NCI-H2171 (cell line): ENCODE measurements at places on chromosomes 12 and 14.

DNA sequence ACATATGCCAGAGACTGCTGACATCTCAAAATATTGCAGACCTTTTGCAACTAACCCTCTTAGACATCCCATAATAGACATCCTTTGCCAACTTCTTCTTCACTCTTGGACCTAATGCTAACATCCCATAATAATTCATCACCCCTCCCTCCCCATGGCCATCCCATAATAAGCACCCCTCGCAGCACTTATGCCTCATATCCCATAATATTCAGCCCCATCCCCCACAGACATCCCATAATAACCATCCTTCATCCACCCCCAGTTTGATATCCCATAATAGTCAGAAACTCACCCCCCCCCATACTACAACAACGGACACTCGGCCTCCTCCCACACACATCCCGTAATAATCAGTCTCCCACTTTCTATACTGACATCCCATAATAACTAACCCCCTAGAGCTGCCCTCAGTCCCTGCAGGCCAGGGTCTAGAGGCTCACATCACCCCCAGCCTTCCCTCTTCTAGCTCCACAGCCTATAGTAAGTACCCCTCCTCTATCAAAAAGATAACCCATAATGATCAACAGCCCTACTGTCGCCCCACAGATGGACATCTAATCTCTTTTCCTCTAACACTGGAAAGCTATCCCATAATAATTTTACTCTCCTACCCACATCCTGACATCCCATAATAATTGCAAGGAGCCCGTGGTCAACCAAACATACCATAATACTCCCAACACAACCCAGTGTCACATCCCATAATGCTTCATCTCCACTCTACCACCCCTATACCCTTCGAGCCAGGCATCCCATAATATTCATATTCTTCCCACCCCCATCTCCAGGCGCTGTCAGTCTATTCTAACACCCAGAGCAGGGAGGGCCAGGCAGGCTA is 792 bp upstream of the CHD4 start:
- DNase-seq: peak; percentile 84

- no peak for DNase-seq
Observed at GRCh38 chr12:104292872-104293794, 10.4 kb upstream of the EID3 start.

- no peak for DNase-seq
Observed at GRCh38 chr14:69481815-69482568, 2.5 kb upstream of the PLEKHD1 start.

DNA sequence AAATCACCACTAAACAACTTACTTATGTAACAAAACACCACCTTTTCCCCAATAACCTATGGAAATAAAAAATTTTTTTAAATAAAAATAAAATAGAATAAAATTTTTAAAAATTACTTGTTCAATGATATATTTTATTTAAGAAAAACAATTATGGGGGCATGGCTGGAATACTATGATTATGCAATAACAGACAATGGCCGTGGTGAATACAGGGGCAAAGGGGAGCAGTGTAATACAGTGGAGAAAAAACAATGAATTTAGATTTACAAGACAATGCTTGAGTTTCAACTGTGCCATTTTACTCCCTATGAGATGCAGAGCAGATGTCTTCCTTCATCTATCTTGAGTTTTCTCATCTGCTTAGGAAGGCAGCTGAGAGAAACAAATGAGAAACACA is 72.9 kb downstream of the BLTP3B start:
- no peak for DNase-seq

GRCh38 chr12:91562476-91562875 is 379.9 kb upstream of the DCN start:
- no peak for DNase-seq

GRCh38 chr12:48489012-48489411 is 6.7 kb downstream of the C12orf54 start:
- no peak for DNase-seq

GRCh38 chr12:88267630-88268029 is 125.5 kb downstream of the TMTC3 start:
- no peak for DNase-seq

DNA sequence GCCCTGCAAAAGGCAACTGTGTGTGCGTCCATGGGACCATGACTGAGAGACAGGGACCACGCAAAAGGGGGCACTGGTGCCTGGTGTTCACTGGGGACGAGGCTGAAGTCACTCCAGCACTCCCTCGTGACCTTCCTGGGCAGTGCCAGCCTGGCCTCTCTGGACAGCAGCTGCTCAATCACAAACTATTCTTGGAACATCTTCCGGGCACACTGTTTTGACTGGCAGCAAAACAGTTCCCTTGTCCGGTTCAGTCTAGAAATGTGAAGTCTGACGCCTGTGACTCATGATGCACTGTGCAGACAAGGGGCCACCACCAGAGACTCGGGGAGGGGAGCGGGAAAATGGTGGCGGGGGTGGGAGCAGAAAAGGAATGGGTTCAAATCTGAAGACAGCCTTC is 20.8 kb downstream of the SNRNP35 start:
- no peak for DNase-seq

- no peak for DNase-seq
Observed at GRCh38 chr12:6123258-6123657, 1.2 kb downstream of the VWF start.

- DNase-seq: no peak
Observed at GRCh38 chr12:52060498-52061177, 9.1 kb upstream of the ATG101 start.

DNA sequence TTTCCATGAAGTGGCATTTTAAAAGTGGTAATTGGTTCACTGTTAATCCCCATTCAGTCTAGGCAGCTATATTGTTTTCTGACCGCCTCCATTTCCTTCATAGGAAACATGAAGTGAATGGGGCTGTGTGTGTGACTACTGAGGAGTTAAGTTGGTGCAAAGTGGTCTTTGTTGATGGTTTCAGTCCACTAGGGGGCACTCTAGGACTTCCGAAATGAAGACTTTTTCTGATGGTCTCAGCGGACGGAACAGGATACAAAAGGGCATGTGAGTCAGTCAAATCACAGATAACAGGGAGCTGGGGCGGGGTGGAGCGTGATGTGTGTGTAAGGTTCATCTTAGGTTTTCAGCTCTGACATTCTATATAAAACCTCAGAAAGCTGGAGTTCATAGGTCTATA is 240.1 kb upstream of the OR4E1 start:
- peak; percentile 82 for DNase-seq

DNA sequence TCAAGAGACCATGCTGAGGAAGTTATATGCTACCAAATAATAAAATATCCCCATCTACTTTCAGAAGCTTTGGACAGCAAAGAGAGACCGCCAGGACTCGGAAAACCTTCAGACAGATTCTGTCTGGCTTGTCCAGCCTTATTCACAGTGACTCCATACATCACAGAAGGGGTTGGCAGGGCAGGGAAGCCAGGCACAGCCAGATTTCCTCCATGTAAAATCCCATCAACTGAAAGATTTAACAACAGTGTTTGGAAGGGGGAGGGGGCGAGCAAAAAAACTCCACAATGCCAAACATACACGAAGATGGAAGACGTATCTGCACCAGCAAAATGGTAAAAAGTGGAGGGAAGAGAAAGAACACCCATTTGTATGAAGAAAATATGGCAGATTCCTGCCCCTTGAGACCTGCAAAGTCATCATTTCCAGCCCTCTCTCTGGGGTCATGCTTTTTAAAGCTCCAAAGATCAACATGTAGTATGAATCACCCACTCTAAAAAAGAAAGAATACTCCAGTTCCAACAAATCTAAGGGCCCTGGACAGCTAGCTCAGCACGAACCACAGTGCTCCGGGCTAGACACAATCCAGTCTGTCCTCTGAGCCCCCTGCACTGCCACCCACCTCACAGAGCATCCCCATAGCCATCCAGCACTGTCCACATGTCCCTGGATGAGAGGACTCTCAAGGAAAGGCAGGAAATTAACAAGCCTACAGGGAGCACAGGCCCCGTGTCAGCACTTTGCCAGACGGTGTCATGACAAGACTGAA is 116.4 kb downstream of the DICER1 start:
- no peak for DNase-seq

- no peak for DNase-seq
Observed at GRCh38 chr14:96286251-96286650, 30.2 kb downstream of the BDKRB1 start.

DNA sequence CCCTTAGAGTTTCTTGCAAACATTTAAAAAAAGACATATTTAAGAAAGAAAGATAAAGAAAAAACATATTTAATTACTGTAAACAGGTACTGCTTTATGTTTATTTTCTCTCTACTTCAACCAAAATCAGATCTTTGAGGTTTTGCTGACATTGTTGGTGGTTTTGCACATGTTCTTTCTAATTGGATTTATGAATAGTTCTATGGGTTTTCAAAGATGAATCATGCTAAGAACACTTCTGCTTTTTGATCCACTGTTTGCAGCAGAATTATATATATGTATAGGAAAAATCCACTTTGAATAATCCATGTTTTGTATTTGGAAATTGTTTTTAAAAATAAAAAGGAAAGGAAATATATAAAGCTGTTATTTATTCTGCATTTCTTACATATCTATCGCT is 78.4 kb downstream of the FRMD6 start:
- DNase-seq: no peak

DNA sequence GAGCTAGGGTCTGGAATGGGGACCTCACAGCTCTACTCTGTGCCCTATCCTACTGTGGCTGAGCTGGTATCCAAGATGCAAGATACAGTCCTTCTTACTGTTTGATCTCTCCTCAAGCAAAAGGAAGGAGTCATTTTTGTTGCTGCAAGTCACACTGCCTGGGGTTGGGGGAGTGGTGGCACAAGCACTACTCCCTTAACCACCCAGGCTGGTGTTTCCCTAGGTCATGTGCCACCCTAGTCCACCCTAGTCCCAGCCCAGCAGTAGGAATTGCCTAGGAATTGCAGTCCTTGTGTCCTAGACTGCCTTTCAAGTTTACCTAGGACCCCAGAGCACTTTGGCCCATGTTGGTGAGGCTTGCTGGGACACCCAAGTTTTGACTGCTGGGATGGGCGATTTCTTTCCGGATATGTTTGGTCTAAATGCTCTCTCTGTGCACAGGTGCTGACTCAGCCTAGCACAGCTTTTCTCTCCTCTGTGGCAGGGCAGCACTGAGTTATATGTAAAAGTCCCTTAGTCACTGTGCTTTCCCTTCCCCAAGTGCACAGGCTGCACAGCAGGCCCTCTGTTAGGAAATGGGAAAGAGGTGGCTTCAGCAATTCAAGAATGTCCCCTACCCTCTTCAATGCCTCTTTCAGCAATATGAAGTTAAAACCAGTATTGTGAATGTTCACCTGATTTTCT is 54.9 kb downstream of the SLC6A15 start:
- DNase-seq: no peak

DNA sequence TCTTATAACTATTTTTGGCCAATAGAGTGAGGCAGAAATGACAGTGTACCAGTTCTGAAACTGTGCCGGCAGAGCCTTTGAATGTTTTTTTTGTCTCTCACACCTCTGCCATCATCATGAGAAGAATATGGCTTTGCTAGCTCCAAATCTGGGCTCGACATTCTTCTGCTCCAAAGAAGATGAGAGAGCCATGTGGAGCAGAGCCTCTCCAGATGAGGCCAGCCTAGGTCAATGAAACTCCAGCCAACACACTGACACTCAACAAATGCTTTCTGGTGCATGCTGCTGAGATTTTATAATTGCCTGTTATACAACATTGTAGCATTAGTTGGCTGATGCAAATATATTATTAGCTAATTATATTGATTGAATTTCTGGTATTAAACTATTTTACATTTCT is 154.7 kb downstream of the SLC38A4 start:
- no peak for DNase-seq

GRCh38 chr14:64717870-64718269 is 13.6 kb downstream of the PLEKHG3 start:
- DNase-seq: no peak

GRCh38 chr14:77200406-77200985 is 18.9 kb downstream of the TMEM63C start:
- peak; percentile 30 for DNase-seq

- no peak for DNase-seq
Observed at GRCh38 chr12:113207613-113208040, 13.6 kb upstream of the TPCN1 start.

DNA sequence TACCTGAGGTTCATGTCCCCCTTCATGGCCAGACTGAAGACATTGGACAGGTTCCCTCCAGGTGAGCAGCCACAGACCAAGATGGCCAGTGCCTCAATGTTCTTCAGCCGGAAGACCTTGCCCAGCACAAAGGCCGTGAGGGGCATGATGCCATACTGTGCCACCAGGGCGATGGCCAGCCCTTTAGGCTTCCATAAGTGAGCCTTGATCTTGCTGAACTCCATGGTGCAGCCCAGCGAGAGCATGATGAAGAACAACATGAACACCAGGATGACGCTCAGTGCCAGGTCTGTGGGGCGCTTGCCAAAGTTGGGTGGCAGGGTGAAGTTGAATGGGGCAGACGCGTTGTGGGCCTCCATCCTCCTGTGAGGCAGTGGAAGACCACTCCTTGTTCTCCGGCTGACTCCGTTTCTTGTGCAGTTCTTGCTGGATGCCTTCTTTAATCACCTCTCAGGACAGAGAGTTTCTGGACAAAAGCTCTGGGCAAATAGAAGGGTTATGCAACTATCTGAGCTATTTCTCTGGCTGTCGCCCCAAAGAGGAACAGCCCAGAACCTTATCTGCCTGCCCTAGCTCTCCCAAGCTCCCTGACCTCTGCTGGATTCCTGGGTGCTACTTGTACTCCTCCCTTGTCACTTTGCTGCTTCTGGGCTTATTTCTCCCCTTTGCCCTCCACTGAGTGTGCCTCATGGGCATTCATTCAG is at the start of gene SLC10A1:
SLC10A1 (minus strand) TSS at position 445 of the 704 bp plus-strand sequence; CDS start at position 359, 86 bp downstream.
- DNase-seq: no peak

- no peak for DNase-seq
Observed at GRCh38 chr14:93705513-93706156, 82.7 kb downstream of the PRIMA1 start.

DNA sequence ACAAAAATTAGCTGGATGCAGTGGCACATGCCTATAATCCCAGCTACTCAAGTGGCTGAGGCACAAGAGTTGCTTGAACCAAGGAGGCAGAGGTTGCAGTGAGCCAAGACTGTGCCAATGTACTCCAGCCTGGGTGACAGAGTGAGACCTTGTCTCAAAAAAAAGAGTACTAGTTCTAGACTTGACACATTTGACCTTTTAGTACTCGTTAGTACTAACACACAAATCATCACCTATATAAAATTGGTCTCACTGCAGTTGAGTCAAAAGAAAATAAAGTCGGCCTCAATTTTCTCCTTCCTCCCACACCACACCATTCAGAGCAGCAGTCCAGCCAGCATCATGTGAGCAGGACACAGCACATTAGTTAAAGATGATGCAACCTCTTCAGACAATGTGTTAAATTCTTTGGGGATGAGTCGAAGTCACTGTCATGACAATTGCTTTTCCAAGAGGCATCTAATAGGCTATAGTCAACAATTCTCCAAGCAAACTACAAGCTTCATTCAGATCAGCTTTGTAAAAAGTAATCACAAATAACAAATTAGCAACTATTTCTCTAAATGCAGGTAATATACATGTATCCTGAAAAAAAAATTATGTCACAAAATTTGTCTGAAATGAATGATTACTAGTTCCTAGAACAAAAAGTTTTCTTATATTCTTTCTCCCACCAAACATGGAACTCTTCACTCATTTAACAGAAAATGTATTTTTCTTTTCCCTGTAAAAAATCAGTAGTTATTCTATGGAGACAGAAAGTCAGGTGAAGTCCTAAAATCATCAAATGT is 55.6 kb downstream of the CLIP1 start:
- no peak for DNase-seq
